ENCODE measurements at places on chromosomes 6 and 20. TPM values are rescaled to one million over a fixed set of nuclear protein-coding genes. Genes with fewer than 3 reads are reported as not detected.

DNA sequence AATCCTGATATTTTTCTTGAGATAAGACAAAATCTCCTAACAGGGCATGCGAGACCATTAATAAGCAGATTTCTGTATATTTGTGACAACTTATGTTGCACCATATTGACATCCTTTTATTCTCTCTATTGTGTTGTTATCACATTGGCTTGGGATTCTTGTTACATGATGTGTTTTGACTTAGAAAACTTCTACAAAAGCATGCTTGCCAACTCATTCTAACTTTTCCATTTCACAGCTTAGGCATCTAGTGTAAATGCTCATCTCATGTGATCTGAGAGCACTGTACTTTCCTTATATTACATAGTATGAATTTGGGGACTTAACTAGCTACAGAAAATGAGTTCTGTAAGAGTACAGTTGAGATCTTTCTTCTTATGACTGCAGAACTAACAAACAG, 1040.7 kb upstream of the ADGRB3 start:
- no peaks in the 10 kb centered on the region for H3K36me3 ChIP-seq
- no peak for DNase-seq
- no peaks in the 10 kb centered on the region for H3K27me3 ChIP-seq
- H3K27ac ChIP-seq: no peak overlapping the region

DNA sequence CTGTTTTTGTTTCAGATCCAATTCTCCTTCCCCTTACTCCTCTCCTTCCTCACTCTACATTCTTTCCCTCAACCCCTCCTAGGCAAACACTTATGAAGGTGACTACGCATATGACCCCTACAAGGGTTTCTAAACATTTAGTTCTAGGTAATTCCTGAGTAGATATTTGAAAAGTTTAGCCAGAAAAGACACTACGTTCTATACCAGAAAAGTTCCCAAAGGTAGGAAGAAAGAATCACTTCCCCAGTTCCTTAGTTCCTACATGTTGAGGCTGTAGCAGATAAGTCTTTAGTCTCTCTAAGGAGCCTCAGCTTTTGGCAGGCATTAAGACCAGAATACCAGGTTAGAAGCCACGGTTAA, 11.6 kb downstream of the POU3F2 start:
- no peak overlapping the region for H3K27ac ChIP-seq
- DNase-seq: no peak
- no peak overlapping the region for H3K4me3 ChIP-seq
- 0 out of 2 replicates have a peak, but pooled peaks cover 4% of the 10 kb centered on the region for H3K4me1 ChIP-seq
- no peaks in the 10 kb centered on the region for H3K36me3 ChIP-seq
- H3K27me3 ChIP-seq: no peaks in the 10 kb centered on the region

GRCh38 chr6:14674867-14675648, 557.5 kb downstream of the CD83 start:
- H3K36me3 ChIP-seq: no peaks in the 10 kb centered on the region
- DNase-seq: no peak
- H3K4me1 ChIP-seq: no peaks in the 10 kb centered on the region

DNA sequence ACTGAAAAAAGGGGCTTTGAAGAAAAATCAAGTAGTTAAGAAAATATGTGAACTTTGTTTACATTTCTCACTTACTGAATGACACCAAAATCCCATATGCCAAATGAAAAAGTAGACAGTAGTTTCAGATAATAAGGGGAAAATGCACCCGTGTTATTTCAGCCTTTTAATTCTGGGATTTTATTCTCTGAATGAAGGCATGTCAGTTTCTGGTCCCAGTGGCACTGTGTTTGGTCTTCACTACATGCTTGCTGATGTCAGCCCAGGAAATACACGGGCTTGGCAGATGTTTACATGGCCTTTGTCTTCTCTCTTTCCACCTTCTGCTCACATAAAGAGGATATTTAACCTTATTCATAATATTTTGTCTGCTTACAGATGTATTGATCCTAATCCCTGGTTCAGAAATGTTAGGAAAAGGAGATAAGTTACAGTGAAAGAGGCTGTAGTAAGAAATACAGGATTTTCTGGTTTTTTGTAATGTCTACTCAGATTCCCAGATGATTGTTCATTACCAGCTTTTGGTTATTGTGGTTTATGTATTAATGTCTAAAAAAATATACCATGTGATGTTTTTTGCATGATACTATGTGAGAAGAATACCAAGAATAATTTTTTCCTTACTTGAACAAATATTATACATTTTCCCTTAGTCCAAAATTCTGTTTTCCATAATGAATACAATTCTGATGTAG, 27.7 kb downstream of the DSE start:
- H3K27ac ChIP-seq: no peak overlapping the region
- H3K27me3 ChIP-seq: no peaks in the 10 kb centered on the region
- H3K4me1 ChIP-seq: peaks cover 4% of the 10 kb centered on the region
- DNase-seq: no peak
- H3K36me3 ChIP-seq: no peaks in the 10 kb centered on the region
- H3K4me3 ChIP-seq: no peak overlapping the region

GRCh38 chr6:169709293-169709692, 7.4 kb downstream of the C6orf120 start:
- no peak overlapping the region for H3K27ac ChIP-seq
- H3K36me3 ChIP-seq: peaks cover 1% of the 10 kb centered on the region
- H3K4me1 ChIP-seq: peaks cover 14% of the 10 kb centered on the region
- H3K4me3 ChIP-seq: no peak overlapping the region

- H3K27me3 ChIP-seq: peaks cover 3% of the 10 kb centered on the region
- H3K36me3 ChIP-seq: no peaks in the 10 kb centered on the region
- 0 out of 2 replicates have a peak, but pooled peaks cover 4% of the 10 kb centered on the region for H3K4me1 ChIP-seq
- no peak for DNase-seq
- no peak overlapping the region for H3K27ac ChIP-seq
- no peak overlapping the region for H3K4me3 ChIP-seq
Measured at GRCh38 chr20:49392745-49393144, 89.7 kb downstream of the KCNB1 start.

GRCh38 chr6:34565722-34566137, 9.6 kb upstream of the SPDEF start:
- no peak overlapping the region for H3K27ac ChIP-seq
- no peak for DNase-seq
- H3K36me3 ChIP-seq: no peaks in the 10 kb centered on the region

DNA sequence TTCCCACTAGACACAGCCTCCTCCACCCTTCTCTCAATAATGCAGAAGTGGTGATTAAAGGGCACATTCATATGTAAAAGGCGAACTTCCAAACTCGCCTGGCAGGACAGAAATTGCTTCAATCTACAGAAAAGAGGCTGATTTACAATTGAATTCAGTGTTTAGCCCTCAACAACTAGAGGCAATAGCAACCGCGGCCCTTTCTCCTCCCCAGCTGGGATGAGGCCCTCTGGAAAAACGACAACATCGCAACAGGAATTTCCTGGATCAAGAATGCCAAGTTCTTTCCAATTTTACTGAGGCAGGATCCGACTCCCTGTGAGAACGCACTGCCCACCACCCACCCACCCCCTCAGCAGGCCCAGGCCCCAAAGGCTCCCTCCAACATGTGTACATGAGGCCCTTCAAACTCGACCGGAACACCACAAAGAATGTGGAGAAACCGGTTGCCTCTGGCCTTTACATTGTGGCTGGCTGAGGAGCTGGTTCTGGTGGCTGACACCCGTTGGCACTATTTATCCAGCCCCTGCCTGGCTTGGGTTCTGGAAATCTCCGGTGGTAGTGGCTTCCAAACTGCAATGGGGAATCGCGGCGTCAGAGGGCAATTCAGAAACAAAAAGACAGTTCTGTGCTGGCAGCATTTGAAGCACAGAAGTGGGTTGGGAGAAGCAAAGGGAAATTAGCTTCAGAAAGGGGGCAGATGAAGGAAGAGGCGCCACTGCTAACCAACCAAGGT, 36.8 kb downstream of the ZMYND8 start:
- H3K27ac ChIP-seq: peak overlapping the region; percentile 97
- peaks cover 92% of the 10 kb centered on the region for H3K4me1 ChIP-seq

DNA sequence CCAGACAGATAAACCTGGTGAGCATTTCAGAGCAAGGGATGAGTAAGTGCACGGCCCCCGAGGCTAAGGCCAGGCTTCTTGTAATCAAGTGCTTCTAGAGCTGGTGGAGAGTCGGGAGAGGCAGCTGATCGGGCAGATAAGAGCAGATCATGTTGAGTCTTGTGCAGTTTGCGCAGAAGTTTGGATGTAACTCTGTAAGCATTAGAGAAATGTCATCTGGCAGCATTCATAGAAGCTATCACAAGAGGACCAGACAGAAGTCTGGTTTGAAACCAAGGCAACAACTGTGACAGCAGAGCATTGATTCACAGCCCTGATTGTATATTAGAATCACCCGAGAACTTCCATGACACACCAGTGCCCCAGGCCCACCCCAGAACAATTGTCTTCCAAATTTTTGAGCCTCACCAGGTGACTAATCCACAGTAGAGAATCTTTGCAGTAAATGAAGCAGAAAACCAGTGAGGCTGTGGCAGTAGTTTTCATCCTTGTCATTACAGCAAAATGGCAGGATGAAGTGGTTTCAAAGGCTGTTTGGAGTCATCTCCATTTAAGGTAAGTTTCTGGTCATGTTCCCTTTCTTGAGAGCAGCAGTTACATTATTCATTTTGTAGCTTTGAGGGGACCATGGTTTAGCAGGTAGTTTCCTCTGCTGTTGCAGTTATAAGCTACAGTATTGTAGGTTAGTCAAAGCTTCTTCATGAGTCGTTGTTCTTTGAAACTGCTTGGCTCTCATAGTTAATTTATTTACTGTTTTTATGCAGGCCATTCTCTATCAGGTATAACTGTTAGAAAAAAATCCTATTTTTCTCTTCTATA, 84.1 kb downstream of the RNF217 start:
- H3K27ac ChIP-seq: no peak overlapping the region
- no peaks in the 10 kb centered on the region for H3K36me3 ChIP-seq
- H3K4me1 ChIP-seq: no peaks in the 10 kb centered on the region
- no peaks in the 10 kb centered on the region for H3K27me3 ChIP-seq
- DNase-seq: peak; percentile 64
- H3K4me3 ChIP-seq: no peak overlapping the region

The ZC2HC1B gene
- total RNA-seq: not detected

The IL17A gene
- total RNA-seq: not detected

The TBXT gene
- not detected for total RNA-seq

The SPATS1 gene
- total RNA-seq: not detected
